Renal cortex interstitium (tissue), 15 donors: ENCODE measurements at places on chromosomes 7 and 10. TPM values are rescaled to one million over a fixed set of nuclear protein-coding genes. Genes with fewer than 3 reads are reported as not detected.

The HBP1 gene
- 110 TPM for polyA plus RNA-seq

- no peak for DNase-seq
These were observed 308.3 kb upstream of the IGFBP3 start for GRCh38 chr7:46229409-46229808.

DNA sequence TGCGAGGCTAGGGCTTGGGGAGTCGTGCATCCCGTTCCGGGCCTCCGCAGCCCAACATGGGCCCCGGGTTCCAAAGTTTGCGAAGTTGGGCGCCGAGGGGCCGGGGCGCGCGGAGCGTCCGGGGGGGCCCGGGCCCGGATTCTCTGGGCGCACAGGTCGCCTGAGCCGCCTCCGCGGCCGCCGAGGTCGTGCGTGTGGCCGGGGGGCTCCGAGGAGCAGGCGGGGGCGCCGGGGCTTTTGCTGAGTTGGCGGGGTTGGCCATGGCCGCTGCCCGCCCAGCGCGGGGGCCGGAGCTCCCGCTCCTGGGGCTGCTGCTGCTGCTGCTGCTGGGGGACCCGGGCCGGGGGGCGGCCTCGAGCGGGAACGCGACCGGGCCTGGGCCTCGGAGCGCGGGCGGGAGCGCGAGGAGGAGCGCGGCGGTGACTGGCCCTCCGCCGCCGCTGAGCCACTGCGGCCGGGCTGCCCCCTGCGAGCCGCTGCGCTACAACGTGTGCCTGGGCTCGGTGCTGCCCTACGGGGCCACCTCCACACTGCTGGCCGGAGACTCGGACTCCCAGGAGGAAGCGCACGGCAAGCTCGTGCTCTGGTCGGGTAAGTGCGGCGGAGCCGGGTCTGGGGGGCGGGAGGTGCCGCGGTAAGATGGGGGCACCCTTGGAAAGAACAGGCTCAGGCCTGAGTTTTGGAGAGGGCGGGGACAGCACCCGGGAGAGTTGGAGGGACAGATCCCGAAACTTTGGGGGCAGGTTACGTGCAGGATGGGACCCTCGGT is 643 bp downstream of the SMO start:
- no peak for DNase-seq

DNA sequence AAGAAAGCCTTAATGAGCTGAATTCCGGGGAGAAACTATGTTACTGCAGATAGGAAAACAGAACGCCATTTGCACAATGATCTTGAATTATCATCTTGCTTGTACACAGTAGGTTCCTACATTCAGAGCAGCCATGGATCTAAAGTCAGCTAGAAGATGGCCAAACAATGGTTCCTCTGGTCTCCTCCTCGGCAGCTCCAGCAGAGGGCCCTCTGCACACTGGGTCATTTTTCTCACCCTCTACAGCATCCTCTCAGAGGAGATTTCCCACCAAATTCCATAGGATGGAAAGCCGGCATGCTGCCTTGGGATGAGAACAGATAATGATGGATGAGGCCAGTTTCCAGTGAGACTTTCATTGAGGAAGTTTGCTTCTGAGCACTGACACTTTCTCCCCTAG is 308.5 kb upstream of the NFE2L3 start:
- no peak for DNase-seq

DNA sequence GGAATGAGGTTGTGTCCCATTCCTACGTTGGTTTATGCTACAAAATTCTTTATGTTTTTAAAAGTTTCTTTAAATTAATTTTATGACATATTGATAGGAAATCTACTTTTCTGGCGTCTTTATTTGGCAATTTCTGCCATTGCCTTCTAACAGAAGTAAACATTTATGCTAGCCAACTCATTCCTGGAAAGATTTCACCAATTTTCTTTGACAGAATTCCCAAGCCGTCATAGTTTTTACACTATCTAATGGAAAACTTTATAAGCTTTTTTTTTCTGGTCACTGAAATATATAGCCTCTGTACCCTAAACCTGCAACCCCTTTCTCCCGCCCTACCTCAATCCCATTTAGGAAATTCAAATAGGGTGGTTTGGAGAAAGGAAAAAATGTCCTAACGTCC is 6.1 kb upstream of the TCAF1 start:
- DNase-seq = no peak

DNA sequence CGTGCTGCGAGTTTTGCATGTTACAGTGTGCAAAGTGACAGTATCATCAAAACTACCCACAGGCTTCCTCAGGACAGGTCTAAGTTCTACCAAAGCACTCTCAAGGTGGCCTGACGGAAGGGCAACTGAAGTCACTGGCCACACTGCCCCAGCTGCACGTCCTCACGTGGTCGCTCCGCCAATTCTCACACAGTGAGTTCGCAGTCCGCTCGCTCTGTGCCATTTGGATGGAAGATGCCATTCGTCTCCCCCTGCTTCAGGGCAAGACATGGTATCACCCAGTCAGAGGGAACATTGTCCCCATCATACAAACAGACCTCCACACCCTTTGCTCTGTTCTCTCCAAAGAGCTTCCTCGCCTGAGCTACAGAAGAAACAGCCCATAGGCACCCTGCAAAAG is 109.6 kb upstream of the COBL start:
- DNase-seq = no peak

DNA sequence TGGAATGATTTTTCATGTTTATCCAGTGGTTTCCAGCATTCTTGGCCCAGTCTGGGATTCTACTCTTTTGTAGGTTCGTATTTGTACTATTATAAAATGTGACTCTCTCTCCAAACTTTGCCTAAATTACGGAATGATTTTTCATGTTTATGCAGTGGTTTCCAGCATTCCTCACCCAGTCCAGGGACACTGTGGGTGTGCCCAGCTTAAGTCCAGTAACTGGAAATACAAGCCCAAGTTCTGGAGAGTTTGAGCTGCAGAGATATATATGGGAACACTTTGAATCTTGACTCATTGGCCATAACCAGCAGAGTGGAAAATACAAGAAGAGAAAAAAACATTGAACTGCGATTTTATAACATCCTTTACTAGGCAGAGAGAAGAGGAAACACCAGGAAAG is 5.9 kb upstream of the MAGI2 start:
- no peak for DNase-seq
